ENCODE measurements at places on chromosomes 13 and 19.

DNA sequence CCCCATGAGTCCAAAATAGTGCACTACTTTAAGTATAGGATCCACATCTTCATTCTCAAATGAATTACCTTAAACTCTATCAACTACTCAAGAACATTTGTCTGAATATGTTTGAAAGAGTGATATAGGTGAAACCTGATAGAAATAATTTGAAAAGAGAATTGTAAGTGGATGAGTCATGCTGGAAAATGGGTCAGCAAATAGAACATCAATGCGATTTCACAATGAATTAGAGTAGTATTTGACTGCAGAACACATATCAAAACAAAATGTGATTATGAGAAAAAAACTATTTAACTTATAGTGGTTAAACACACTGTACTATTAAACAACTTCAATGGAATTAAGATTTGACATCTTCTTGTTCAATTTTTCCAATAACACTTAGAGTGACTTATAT lies 300.6 kb upstream of the KLHL1 start:
- DNase-seq, result no peak

DNA sequence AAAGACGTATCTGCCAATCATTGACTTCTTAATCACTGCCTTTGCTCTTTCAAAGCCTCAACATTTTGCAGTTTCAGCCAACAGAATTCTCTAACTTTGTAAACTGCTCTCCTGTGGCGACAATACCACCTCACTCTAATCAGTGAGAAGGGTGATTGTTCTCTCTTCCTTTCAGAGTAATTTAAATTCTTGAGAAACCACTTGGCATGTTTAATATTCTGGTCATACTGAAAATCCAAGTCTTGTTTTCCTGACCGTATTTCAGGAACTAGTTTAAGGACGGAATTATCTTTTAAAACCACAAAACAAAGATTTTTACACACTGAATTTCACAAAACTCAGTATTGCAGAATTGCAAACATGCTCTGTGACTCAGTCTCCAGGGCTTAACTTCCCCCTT lies 5.2 kb upstream of the CDC16 start:
- DNase-seq, result no peak

DNA sequence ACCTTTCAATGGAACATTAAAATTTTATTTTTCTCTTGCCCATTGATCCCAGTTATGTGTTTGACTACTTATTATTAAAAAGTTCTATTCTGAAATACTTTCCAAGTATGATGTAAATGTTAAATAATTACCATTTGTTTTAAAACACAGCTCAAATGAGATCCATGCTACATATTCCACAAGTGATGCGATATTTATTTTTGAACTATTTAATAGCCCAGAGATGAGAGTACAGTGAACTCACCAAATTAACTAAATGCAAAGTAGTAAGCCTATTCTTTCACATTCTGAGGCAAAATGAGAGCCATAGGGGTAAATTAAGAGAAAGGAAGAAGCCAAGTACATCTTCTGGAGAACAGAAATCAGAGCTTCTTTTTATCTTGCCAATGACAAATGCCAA lies 1.2 kb upstream of the DCLK1 start:
- DNase-seq, result no peak

DNA sequence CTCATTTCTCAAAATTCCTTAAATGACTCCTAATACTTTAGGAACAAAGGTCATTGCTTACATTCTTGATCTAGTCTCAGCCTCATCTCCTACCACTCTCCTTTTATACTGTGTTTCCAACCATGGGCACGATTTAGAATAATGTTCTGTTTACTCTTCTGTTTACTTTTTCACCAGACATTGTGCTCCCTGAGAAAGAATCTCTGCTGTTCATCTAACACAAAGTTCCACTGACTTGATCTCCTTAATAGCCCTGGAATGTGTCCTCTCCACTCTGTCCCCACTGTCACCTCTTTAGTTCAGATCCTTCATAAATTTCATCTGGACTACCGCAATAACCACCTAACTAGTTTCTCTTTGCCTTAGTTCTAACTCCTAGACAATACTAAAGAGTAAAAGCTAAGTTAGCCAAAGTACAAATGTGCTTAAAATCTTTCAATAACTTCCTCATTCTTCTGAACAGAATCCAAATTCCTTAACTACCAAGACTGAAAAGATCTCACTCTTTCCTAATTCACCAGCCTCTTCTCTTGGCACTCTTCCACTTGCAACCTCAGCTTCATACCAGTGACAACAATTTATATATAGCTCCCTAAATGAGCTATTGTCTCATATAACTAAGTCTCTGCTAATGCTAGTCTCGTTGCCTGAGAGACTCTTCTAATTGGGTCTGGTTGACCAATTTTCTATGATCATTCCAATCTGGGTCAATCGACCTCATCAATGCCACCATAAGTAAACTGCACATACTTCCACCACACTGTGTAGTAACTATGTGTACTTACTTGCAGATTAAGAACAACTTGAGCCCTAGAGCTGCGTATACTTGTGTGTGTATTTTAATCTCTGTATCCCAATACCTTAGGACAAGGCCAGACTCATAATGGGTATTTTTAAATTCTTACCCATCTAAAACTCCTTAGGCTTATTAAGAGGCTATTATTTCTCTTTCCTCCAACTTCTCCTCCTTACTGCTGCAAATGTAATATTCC lies 179.9 kb downstream of the VWA8 start:
- DNase-seq, result no peak

- DNase-seq, result no peak
These were observed 55.9 kb upstream of the UQCRFS1 start for GRCh38 chr19:29268721-29269393.

DNA sequence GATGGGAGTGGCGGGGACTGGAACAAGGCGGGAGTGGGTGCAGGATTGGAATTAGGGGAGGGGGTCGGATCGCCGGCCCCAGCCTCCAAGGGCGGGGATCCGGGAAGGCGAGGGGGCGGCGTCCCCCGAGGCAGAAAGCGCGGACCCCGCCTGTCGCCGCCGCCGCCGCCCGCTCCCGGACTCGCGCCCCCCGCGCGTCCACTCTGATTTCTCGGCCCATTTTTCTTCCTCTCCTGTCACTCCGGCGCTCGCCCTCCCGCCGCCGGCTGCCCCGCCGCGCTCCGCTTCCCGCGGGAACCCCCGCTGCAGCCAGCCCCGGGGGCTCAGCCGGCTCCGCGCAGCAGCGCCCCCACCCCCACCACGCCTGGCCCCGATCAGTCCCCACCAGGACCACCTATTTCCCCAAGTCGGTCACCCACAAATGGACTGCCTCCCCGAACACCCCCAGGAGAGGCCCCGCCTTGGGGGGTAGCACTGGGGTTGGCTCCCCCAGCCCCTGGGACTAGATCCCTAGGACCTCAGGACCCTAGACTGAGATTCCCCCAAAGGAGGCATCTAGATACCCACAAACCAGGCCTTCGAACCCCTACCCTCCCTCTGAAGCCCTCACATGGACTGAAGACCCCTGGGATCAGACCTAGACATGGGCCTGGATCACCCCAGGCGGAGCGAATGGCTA lies 12.6 kb upstream of the ERFL start:
- DNase-seq, result no peak

DNA sequence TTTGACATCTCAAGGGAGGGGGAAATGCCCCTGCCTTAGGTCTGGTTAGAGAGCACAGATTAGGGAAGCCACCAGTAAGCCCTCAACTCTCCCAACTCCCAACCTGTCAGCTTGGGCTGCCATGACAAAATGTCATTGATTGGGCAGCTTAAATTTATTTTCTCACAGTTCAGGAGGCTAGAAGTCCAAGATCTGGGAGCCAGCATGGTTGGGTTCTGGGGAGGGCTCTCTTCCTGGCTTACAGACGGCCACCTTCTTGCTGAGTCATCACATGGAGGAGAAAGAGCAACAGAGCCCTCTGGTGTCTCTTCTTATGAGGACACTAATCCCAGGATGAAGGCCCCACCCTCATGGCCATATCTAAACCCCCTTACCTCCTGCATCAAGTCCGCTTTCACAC lies 24.2 kb downstream of the C19orf12 start:
- no peak for DNase-seq

GRCh38 chr13:97724450-97724849 lies 229.0 kb upstream of the IPO5 start:
- DNase-seq, result no peak

DNA sequence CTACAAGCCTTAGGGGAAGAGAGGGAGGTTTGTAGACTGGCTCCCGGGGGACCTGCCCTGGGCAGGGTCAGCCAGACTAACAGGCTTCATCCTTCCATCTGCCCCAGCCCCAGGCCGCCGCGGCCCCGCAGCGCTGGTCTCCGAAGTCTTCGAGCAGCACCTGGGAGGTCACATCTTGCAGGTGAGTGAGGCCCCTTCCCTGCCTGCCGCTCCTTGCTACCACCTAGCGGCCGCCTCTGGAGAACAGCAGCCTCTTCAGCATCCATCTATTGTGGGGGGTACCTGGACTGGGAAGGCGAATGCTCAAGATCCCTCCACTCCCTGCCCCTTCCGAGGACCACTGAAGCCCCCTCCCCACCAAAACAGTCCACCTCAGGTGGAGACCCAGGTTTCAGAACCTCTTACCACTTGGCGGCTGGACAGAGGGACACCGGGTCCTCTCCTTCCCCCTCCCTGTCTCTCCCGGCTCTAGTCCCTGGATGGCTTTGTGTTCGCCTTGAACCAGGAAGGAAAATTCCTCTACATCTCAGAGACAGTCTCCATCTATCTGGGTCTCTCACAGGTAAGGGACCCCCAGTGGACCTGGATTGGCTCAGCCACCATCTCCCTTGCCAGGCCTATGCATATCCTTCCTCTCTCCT lies 12.7 kb downstream of the NPAS1 start:
- DNase-seq, result no peak

DNA sequence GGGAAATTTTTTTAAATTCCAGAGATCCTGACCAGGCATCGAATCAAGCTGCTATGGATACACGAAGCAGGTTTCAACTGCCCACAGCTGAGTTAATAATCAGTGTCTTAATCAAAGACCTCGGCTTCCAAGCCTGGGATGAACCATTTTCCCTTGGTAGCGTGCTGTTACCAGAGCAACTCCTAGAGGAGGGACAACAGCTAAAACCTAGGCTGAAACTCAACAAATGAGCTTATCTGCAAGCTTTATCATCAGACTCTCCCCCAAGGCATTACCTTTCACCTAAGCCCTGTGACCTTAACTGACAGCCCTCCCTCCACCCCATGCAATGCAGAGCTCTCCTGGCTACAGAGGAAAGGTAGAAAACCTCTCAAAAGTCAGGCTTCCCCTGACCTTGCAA lies 39.7 kb downstream of the RCBTB1 start:
- no peak for DNase-seq

DNA sequence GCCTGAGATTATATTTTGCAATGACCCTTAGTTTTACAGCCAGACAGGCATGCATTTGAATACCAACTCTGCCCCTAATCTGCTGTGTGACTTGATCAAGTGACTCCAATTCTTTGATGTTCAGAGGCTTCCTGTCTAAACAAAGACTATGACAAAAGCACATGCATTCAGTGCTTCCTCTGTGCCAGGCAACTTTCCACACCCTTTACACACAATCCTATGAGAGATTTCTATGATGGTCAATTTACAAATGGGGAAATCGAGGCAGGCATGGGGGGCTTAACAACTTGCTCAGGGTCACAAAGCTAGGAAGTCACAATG lies 3.7 kb upstream of the LYPD3 start:
- no peak for DNase-seq

- no peak for DNase-seq
These were observed 60.9 kb upstream of the MED4 start for GRCh38 chr13:48155848-48156247.

DNA sequence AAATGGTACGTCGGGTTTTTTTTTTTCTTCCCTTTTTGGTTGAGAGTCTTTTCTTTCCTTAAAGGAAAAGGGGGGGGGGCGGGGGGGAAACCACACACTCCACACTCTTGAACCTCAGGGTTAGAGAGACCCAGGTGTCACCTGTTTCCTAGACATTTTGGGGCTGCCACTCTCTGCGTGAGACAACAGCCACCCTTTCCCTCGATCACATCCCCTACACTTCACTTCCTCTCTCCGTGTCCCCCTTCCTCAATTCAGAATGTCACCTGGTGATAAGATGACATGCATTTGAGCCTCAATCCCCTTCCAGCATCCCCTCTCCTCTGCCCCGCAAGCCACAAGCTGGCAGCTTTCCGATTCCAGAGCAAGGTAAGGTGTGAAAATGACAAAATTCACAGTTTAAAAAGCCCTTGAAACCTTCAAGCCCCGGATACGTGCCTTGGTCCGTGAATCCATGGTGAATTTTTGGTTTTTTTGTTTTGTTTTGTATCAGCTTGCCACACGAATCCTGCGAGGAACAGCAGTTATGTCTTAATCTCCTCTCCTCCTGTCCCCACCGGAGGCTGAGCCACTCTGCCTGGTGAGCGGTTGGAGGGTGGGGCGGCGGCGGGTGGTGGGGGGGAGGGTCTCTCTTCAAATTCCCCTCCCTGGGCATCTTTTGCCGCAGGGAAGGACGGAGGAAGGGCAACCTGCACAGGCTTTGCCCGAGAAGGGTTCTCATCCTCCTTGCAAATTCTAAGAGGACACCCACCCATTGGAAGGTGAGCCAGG lies 4.2 kb downstream of the PTPRS start:
- DNase-seq, result no peak

GRCh38 chr13:31697290-31697689 lies 42.0 kb upstream of the RXFP2 start:
- no peak for DNase-seq

Data from NCI-H187 treated with DMSO at 0.1 percent for 48 hours (cell line).